Stimulated activated naive CD4-positive, alpha-beta T cell treated with Interleukin-2 at 50 U/mL for 16 hours (primary cell): ENCODE measurements at places on chromosomes 2 and 18.

DNA sequence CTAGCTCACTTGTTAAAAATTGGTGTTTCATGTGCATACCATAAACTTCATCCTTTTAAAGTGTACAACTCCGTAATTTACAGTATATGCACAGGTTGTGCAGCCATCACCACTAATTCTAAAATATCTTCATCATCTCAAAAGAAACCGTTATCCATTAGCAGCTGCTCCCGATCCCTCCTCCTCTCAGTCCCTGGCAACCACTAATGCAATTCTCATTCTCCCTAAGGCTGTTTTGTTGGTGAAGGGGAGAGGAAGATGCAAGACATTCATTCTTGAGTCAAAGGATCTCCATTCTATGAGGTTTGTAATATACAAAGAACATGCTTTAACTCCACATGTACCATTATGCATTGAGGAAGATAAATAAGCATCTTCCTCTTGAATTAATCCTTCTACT, 48.6 kb downstream of the RNU4ATAC start:
- DNase-seq = no peak

DNA sequence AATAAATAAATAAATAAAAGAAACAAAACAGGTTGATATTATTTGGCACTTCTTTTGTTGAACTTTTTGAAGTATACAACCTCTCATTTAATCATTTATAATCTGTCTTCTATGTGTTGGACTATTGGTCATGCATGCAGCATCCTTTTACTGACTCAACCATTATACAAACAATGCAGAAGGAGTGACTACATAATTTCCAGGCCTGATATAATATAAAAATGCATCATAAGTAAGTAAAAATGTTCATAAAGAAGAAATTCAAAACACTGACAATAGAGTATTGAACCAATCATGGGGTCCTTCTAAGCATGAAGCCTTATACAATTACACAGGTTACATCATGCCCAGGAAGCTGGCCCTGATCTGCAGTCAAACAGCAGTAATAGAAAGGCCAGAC, 141.5 kb upstream of the FN1 start:
- no peak for DNase-seq

GRCh38 chr2:152552888-152553287, 164.4 kb downstream of the PRPF40A start:
- DNase-seq = no peak

DNA sequence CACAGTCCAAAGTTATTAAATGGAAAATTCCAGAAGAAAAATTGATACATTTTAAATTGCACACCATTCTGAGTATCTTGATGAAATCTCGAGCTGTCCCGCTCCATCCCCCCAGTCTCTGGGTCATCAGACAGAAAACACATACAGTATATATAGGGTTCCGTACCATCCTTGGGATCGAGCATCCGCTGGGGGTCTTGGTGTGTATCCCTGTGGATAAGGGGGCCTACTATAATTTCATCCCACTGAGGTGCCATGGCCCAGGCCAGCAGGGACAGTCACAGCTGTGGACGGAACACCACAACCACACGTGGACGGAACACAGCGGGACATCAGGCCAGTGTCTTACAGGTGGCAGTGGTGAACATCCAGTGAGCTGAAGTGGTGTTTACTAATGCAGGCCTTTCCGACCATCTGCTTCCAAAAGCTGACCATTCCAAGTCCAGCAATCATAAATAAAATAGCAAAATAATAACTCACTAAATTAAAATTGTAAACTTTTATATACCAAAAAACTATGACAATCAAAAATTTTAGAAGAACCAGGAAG, 14.0 kb downstream of the TWIST2 start:
- DNase-seq = no peak

DNA sequence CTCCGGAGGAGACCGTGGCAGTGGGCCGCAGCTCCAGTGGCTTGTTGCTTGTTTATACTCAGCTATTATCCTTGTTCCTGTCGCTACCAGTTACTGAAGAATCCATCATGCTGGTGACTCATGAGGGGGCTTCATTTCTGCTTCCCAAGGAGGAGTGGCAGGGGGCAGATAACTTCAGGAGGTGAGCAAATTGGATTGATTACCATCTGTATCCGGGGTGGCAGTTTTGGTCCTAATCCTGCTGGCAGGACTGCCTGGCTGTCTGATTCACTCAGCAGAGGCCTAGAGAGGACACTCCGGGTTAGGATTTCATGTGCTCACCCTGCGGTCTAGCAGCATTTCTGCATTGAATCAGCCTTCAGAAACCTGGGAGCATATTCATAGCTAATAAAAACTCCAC, 230.0 kb downstream of the ACTR3 start:
- no peak for DNase-seq

DNA sequence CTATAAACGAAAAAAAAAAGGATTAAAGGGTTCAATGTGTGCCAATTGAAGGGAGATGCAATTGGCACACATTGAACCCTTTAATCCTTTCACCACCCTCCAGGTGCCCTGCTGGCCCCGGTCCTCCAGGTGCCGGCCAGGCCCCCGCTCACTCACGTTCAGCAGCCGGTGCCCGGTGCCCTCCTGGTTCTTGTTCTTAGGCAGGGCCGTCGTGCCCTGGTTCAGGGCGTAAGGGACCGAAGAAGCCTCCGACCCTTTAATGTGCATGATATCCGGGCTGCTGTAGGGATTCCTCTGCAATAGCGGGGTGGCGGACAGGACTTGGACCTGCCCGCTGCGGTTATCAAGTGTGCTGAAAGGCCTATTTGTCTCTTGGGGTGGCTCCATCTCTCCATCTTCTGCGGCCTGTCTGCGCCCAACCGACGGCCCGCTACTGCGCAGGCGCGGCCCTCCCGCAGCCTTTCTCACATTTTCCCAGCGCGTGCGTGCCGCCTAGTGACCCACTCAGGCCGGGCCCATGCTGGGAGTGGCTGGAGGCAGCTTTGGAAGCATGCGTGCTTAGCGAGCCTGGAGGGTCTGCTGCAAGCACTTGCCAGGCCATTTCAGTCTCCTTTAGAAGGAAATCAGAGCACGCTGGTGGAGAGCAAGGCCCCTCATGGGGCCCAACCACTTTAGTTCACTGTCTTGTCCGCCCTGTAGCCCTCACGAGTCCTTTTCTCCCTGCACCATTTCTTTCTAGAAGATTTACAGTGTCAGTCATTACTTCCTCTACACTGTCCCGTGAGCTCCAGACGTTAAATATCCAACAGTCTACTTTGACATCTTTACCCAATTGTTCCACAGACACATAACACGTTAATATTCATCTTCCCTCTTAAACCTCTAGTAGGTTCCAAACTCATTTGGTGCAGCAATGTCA, 24.3 kb downstream of the TMEM237 start:
- no peak for DNase-seq

GRCh38 chr2:179571721-179572120, 289.7 kb downstream of the ZNF385B start:
- no peak for DNase-seq

DNA sequence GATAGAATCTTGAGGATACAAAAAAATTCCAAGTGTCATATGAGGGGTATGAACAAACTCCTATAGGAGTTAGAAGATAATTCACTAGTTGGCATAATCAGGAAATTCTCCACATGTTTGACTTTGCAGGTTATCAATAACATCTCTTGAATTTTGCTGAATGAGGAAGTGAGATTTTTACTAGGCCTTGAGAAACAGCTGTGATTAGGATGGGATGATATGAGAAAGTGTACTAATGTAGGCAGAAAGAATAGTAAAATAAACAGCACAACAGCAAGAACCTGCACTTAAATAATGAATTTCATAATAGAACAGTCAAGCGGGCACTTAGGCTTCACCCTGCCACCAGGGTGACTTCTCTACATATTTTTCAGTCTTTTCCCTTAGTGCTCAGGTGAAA, 570.8 kb upstream of the CRIM1 start:
- no peak for DNase-seq
